ENCODE measurements at places on chromosomes 2 and 18.

GRCh38 chr2:172456002-172456401, 28.6 kb downstream of the ITGA6 start:
- DNase-seq, result no peak

- no peak for DNase-seq
Observed at GRCh38 chr18:22542406-22542835, 124.7 kb upstream of the CTAGE1 start.

DNA sequence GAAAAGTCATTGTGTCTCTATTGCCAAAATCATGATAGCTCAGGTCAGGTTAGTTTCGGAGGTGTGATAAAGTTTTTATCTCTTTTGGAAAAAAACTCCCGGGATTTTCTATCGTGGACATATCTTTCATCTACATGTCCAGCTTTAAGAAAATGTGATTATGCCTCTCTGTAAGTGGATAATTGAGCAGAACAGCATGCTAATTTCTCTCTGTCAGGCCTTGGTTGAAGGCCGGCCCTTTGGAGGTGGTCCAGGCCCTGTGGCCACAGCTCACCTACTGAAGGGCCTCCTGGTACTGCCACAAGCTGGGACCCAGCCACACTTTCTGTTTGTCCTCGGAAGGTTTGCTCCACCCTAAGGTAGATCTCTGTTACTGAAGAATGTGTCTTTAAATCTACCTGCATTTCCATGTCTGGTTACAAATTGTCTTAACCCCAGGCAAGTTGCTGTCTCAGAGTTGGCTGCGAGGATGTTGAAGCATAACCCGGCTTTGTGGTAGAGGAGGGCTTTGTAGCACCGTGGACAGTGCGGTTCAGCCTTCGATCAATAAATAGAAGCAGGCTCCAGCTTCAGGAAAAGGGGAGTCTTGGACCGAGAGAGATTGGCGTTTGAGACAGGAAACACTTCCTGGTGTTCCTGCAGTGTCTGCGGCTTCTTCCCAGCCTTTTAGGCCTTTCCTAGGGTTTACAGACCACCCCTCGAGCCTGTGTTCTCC, 25.5 kb downstream of the TCF7L1 start:
- DNase-seq, result no peak

- no peak for DNase-seq
Observed at GRCh38 chr18:420661-421246, 79.7 kb downstream of the COLEC12 start.

DNA sequence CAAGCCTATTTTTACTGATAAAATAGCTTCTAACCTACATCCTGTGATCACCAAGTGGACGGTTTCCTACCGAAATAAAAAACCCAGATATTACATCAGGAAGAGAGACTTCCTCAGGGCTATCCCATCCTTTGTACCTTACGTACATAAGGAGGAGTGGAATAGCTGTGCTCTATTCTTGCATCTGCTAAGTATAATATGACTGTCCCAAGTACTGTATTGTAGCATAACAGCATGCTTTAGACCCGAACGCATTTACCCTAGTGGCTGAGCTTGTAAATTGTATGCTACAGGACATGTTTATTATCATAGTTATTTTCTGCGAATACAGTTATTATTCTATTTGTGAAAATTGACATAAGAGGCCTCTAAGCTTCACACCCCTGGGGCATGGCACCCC, 302.4 kb downstream of the CLIP4 start:
- DNase-seq, result no peak

DNA sequence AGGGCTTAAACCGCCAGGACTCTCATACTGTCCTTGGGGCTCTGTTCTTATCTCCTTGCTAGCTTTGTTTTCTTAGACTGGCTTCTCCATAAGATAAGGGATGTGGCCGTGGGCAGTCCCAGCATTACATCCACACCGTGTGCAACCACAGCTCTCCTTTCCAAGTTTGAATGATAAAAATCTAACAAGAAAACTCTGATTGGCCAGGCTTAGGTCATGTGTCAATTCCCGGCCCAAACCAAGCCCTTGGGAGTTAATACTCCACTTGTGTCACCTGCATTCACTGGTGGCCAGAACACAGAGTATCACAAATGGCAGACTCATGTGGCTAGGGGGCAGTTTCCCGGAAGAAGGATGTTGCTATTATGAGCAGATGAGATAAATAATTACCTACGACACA, 43.2 kb upstream of the KDM3A start:
- DNase-seq, result no peak

DNA sequence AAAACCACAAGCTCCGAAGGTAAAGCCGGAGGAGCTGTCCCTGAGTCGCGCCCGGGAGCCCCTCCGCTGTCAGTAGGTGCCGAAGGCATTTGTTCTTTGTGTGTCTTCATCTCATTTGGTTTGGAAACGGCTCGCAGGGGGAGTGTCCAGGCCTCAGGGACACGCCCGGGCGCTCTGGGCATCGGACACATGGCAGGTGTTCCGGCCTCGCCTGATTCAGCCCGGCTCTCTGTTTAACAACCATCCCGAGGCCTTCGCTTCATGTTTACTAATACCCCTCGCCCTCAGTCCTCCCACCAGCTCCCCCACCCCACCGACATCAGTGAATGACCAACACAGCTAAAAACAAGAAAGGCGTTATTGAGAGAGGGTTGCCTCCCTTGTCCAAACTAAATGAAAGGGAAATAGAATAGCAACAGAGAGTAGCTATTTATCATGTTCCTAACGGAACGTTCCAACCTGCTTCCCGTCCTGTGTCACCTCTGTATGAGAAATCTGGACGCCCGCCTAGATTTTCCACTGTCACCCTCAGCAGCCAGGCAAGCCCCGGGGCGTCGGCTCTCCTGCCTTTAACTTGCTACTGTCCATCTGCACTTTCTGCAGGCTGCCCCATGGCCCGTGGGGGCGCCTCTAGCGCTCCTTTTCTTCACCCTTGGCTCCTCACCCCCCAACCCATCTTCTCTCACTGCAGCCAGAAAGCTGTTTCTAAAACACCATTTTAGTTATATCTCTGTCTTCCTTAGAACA, 73.9 kb downstream of the MYCN start:
- DNase-seq, result no peak

DNA sequence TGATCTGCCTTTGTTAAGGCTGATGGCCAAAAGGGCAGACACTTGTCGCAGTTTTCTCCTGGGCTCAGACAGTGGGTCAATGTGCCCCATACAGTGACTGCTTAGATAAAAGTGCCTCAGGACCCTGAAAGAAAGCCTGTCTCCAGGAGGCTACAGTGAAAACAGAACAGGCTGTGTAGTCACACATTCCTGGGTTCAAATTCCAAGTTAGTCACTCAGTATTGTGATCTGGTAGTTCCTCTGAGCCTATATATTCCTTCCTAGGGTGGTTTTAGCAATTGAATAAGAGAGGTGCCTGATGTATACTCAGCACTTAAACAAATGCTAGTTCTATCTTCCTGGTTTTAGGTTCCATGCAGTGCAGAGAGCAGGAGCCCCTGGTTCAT, 54.4 kb downstream of the RPL37A start:
- DNase-seq, result no peak

DNA sequence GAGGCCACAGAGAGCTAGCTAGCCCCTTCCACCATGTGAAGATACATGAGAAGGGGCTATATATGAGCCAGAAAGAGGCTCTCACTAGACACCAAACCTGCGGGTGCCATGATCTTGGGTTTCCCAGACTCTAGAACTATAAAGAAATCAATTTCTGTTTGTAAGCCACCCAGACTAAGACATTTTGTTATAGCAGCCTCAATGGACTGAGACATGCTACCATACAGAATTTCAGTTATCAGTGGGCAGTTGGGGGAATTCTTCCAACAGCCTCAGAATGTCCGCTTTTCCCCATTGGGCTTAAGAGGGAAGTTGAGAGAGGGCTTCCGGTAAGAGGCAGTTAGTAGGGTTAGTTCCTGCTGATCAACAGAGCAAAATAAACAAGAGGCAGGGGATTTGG, 39.2 kb downstream of the TNP1 start:
- no peak for DNase-seq

- no peak for DNase-seq
Observed at GRCh38 chr2:220167956-220168355, 540.5 kb downstream of the SLC4A3 start.

GRCh38 chr2:67564076-67564475, 166.9 kb downstream of the ETAA1 start:
- DNase-seq, result no peak

DNA sequence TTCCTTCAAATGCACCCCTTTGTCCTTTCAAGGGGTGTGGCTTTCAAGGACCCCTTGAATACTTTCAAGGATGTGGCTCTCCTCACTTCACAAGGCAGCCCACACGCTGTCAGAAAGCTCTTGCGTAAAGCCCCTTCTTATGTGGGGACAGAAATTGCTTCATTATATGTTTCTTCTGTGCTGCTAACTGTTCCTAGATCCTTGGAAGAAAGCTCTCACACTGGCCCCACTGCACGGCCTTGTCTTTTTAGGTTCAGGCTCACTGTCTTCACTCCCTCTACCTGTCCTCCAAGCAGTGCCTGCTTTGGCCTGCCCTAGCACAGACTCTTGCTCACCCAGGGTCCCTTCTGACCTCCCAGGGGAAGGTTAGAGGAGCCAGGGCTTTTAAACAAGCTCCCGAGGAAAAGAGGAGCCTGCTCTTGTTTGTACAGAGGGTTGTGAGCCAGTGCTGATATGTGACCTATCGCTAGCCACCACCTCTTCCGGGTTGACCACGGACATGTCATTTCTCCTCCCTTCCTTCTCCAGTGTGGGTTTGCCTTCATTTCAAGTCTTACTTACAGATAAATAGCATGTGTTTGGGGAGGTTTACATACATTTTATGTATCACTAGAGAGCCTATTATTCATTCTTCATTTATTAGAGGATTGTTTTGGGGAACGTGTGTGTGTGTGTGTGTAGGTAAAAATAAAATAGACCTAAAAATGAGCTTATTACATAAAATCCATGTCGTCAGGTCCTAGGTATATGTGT, 94.7 kb downstream of the RTN4 start:
- no peak for DNase-seq

DNA sequence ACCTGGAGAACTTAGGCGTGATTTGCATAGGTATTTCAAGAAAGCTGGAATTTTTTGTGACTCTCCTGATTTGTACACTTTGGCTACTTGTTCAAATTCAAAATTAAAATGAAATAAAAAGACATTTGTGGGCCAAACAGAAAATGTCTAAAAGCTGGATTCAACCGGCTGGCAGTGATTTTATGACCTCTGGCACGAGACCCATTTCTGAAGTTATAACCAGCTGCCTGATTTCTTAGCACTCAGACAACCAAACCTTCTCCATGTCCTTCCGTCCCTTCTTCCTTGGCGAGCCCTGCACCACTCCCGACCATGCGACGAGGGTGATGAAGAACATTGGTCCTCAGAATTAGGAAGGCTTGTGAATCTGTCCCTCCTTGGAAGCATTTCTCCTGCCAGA, 19.7 kb downstream of the PKDCC start:
- no peak for DNase-seq

- DNase-seq, result no peak
Observed at GRCh38 chr18:51617167-51617566, 419.7 kb upstream of the MEX3C start.

- no peak for DNase-seq
Observed at GRCh38 chr2:174080672-174081121, 115.5 kb upstream of the SP3 start.

- DNase-seq, result no peak
Observed at GRCh38 chr2:133658020-133658903, 90.0 kb upstream of the NCKAP5 start.

DNA sequence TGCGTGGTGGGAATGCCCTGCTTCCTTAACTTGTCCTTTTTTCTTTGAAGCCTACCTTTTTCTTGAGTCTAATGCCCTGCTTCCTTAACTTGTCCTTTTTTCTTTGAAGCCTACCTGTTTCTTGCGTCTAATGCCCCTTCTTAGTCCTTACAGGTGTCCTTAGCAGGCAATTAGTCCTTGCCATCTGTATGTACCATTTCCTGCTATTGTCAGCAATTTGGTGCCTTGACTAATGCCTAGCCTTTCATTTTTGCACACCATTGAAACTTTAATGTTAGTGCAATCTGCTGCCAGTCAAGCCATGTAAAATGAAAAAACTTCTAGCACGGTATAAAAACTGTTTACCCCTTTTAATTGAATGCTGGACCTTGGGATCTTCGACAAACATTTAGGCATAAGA, 4.3 kb downstream of the KDM3A start:
- DNase-seq, result no peak

DNA sequence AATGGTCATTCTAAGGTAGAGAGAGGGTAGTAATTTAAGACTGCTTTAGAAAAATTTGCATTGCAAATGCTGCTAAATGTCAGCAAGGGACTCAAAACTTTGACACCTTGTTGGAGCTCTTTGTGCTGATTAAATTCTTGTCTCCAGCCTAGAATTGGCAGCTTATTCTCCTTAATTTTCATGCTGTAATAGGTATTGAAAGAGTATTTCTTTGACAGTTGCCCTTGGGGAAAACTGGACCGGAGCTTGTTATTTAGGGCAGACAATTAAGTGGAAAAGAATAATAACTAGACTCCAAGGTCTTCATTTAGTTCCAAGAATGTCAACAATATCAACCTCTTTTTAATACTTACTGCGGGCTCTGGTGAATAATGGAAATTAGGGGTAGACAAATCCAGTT, 264.0 kb downstream of the TPGS2 start:
- DNase-seq, result no peak

DNA sequence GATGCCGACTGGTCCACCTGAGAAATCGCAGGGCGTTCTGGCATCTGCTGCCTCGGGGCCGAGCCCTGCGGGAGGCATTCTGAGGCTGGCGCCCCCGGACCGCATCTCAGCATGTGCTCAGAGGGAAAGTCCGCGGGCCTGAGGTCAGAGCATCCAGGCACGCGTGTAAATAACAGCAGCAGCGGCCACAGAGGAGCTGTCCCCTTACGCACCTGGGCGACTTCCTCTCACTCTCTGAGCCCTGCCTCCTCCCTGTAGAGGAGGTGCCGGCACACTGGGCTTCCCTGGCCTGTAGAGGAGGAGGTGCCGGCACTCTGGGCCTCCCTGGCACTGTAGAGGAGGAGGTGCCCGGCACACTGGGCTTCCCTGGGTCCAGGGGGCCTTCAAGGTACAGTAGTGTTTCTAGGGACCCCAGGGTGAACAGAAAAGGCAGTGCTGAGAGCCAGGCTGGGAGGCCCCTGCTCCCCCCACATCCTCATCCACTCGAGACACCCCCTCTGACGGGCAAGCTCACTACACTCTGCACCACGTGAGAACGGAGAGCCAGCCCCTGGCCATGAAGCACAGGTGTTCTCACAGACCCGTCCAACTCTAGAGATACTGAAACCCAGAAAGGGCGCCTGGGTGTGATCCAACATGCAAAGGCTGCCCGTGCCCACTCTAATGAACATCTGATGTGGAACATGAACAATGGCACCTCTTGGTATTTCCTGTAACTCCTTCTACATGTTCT, 263.5 kb downstream of the HDAC4 start:
- DNase-seq, result no peak

GRCh38 chr2:181483876-181484275, 26.7 kb downstream of the ITGA4 start:
- no peak for DNase-seq
